Activated naive CD4-positive, alpha-beta T cell treated with Interleukin-2 at 50 U/mL for 16 hours (primary cell): ENCODE measurements at places on chromosomes 7 and 10.

DNA sequence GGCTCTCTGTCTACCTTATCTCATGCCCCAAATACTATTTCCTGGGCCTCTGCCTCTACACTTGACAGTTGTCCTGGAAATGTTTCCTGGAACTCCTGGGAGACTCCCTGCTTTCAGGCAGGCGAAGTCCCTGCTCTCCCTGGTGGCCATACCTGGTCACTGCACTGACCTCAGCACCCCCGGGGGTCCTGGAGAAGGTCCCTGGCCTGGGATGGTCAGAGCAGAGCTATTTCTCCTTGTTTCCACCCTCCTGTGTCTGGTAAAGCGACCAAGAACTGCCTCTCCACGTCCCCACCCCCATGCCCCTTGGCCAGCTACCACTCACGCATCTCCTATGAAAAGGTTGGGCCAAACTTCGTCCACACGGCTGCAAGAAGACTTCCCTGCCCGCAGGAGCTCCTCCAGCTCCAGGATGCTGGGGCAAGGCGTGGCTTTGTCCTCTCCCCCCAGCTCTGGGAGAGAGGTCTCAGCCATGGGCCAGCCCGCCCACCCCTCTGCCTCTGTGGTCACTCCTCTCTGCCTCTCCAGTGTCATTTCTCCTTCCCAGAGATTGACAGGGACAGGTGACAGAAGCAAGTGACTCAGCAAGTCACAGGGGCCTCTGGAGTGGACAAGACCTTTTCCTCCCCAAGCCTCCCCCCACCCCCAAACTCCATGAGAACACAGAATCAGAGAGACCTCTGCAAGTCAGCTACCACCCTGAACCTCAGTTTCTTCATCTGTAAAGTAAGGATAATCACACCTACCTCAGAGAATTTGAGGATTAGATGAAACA lies 2.6 kb upstream of the SAMD8 start:
- no peak for DNase-seq

DNA sequence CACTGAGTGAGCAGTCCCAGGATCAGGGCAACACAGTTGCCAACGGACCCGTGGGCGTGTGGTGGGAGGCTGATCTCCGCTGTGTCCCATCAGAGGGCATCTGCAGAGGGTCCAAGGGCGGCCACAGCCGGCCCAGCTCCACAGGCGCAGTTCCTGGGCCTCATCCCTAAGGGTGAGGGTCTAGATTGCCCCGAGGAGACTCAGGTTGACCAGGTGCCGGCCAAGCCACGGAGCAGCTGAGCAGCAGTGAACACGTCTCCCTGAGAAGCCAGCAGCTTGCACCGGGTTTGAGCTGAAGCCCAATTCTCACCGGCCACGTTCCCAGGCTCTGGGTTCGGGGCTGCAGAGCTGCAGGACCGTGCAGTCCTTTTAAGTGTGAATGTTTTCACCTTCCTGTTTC lies 58.8 kb upstream of the ADGRA1 start:
- no peak for DNase-seq

DNA sequence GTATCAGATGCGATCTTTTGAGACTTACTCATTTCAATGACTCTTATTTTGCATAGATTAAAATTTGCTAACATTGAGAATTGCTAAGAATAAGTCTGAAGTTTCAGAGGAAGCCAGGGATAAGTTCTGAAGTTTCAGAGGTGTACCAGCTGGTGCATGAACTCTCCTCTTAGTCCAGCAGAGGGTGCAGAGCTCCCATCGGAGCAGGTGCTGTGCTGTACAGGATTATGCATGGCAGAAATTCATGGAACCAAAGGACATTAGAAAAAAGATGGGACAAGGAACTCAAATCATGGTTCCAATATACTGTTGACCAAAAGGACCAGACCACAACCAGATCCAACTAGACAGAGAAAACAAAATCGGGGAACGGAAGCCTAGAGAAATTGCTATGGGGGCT lies 41.9 kb downstream of the MGAM2 start:
- no peak for DNase-seq

- no peak for DNase-seq
Observed at GRCh38 chr10:67087135-67087425, 161.2 kb downstream of the LRRTM3 start.

DNA sequence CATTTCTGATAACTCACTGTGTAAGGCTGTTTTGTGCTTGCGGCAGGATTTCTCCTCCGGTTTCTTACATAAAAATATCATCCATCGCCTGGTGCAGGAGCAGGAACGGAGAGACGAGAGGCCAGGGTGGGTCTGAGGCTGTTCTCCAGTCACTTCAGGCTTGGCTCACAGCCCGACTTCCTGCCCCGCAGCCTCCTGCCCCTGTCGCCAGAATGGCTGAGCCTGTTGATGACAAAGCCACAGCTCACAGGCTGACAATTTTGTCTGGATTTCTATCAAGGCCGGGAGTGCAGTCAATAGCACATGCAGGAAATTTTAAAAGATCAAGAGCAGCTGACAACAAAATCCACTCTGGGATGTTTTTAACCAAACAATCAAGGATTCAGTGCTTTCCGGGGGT lies 229.7 kb upstream of the ZNF32 start:
- DNase-seq = no peak
